ENCODE measurements at places on chromosomes 12 and 14.

DNA sequence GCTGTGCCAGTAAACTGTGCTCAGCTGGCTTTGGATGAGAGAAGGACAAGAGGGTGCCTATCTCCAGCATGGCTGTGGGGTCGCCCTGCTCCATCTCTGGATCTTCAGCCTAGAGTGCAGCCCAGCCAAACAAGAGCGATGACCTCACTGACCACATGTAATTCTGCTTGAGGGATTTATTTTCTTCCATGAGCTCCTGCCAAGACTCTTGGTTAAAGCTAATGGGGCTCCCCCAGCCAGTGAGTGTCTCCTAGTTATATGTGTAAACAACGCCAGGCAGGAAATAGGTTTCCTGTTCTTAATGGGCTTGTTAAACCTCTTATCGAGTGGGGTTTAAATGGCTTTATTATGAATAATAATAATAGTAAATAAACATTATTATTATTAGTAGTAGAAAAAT is 397.2 kb downstream of the NRXN3 start:
- DNase-seq: no peak

GRCh38 chr12:98418357-98419075 is 96.9 kb upstream of the TMPO start:
- DNase-seq: no peak

GRCh38 chr14:24630872-24631477 is 3.0 kb downstream of the GZMB start:
- DNase-seq: no peak

DNA sequence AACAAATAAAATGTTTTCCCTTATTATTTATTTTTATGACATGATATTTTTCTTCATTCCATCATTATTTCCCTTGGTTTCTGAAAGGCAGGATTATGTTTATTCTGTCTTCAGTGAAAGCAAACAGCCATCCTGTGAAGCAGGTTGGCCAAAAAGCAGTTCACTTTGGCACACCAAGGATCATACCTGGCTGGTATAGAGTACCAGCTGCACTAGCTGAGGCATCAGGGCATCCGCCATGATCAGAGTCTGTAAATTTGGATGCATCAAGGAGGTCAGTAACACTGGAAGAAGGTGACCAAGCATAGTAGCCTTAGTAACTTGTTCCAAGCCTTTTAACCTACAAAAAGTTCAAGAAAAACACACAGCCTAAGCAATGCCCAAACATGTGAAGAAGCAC is 123.3 kb downstream of the HECTD4 start:
- DNase-seq: no peak

- no peak for DNase-seq
These were observed 18.1 kb upstream of the DUSP6 start for GRCh38 chr12:89370421-89370831.

GRCh38 chr12:2312175-2312574 is 259.4 kb downstream of the CACNA1C start:
- DNase-seq: no peak

- no peak for DNase-seq
These were observed 135.9 kb upstream of the NTF3 start for GRCh38 chr12:5295996-5296395.

DNA sequence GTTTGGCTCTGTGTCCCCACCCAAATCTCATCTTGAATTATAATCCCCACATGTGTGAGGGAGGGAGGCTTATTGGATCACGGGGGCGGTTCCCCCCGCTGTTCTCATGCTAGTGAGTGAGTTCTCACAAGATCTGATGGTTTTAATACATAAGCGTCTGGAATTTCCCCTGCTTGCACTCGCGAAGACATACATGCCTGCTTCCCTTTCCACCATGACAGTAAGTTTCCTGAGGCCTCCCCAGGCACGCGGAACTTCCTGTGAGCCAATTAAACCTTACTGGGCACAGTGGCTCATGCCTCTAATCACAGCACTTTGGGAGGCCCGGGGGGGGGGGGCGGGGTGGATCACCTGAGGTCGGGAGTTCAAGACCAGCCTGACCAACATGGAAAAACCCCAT is 60.8 kb downstream of the R3HDM2 start:
- DNase-seq: no peak

- DNase-seq: no peak
These were observed 26.3 kb upstream of the BBS10 start for GRCh38 chr12:76374386-76375020.

DNA sequence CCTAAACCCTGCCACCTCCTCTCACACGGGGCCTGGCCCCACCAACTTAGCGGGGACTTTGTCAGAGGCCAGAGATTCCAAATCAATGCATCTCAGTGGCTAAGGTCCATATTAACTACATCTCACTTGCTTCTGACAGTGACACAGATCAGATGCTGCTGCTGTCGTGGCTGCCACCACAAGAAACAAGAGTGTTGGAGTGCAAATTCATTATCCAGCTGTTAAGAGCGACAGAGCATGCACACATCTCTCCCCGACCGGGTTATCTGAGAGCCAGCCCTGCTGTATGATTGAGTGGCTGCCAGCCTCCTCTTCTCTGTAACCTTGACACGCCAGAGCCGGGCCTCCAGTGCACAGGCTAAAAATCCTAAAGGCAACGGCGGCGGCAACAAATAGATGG is 40.2 kb downstream of the SPRING1 start:
- no peak for DNase-seq

GRCh38 chr12:114167431-114167830 is 201.3 kb upstream of the RBM19 start:
- no peak for DNase-seq
